ENCODE measurements at places on chromosomes 16 and 17.

- DNase-seq = no peak
Measured at GRCh38 chr17:31806921-31807320, 52.1 kb downstream of the COPRS start.

GRCh38 chr17:19833914-19834313, 33.8 kb downstream of the ULK2 start:
- DNase-seq = no peak

GRCh38 chr16:57981636-57982035, 10.7 kb upstream of the CNGB1 start:
- DNase-seq = no peak

- DNase-seq = peak; percentile 76
Measured at GRCh38 chr17:78358538-78359320, 1.1 kb downstream of the SOCS3 start.

GRCh38 chr16:57013902-57014301, 24.5 kb downstream of the NLRC5 start:
- DNase-seq = no peak

DNA sequence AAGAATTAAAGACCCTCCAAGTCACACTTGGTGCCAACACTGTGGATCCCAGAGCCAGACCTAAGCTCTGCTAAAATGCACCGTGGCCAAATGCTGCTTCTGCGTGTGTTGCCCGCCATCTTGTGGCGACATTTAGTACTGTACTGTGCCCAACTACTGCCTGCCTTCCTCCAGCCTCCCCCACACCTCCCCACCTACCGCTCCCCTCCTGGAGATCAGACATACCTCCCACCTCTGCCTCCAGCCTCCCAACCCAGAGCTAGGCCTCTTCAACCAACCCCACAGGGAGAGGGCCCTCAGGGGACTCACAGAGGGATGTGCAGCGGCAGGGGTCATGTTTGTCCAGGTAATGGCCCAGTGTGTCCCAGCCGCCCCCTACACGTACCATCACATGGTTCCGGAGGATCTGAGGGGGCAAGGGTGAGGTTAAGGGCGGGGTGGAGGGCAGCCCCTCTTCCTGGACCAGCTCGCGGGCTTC, 5.5 kb downstream of the GAS2L2 start:
- DNase-seq = peak; percentile 91

DNA sequence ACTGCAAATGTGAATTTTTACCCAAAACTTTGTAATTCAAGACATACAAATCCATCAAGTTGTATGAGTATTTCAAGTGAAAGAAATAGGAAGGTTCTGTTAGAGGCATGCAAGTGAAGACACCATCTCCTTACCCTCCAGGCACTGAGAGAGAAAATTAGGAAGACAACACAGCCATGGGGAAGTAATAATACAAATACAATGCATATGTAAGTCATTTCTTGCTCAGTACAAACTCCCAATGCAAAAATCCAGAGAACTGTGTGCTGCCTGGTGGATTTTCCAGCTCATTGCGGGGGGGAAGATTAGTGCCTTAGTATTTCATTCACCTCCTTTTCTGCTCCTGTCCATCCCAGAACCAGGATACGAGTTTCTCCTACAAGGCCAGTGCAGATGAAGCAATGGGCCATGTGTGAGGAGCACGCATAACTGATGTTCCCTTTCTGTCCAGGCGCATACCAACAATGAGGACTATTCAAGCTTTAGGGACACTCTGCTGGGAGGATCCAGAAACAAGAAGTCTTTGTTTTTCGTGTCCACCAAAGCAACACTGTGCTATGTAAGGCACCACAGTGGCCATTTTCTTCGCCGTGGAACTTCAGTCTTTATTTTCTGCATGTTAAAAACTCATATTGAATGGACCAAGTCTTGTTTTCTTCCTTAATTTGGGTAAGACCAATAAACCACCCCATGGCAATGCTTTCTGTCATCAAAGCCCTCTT, 143.7 kb upstream of the RCVRN start:
- DNase-seq = no peak

DNA sequence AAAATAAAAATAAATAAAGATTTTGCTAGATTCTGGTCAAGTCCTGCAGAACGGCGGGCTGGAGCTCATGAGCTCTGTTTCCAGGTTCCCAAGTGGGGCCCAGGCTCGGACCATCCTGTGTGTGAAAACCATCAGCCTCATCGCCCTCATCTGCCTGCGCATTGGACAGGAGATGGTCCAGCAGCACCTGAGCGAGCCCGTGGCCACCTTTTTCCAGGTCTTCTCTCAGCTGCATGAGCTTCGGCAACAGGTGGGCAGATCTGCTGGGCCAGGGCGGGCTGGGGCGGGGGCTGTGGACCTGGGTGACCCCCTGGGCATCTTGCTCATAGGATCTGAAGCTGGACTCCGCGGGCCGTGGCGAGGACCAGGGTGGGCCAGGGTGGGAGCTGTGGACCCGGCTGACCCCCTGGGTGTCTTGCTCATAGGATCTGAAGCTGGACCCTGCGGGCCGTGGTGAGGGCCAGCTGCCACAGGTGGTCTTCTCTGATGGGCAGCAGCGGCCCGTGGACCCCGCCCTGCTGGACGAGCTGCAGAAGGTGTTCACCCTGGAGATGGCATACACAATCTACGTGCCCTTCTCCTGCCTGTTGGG, 7.8 kb downstream of the WDR81 start:
- no peak for DNase-seq

DNA sequence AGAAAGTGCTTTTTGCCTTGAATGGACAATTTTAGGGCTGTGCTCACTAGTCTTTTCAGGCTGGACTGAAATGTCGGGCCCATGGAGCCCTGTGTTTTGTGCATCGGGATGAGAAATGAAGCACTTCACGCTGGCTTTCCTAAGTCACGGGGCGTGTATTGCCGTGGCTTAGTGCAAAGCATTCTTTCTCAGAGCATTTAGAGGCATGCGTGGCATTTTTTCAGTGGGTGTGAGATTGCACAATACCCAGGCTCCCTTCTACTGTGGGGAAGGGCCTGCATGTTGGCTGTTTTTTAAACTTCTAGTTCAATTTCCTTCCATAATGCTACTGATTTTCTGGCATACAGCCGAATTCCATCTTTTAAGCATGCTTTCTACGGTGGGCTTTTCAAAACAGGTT, 12.6 kb upstream of the POLR3E start:
- no peak for DNase-seq

GRCh38 chr16:13300066-13300840, 398.9 kb downstream of the SHISA9 start:
- no peak for DNase-seq

DNA sequence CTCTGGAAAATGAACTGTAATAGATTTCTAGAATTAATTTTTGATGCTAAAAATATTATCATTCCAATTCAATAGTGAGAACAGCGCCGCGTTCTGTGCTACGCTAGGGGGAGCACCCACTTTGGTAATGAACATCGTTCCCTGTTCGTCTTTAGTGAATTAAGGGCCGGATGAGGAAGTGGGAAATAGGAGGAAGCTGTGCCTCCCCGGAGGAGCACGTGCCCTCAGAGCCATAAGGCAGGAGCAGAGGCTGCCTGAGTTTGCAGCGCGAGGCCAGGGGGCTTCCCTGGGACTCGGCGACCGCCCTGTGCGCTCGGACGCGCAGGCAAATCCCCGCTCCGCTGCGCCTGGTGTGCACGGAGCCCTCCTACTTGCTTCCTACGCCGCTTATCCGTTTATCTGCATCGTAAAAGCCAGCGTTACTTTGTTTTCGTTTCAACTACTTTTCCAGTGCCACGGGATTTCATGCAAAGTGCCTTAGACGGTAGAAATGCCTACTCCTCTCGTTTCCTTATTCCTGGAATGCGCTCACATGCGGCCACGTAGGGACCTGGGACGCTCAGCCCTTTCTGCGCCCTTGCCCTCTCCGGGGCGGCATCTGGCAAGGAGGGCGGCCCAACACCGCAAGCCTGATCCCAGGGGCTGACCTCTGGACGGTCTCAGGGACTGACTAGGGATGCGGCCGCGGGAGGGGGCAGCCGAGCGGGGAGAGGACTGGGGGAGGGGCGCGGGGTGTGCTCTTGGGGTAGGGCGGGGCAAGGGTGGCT, 76.4 kb downstream of the KCNJ12 start:
- no peak for DNase-seq

DNA sequence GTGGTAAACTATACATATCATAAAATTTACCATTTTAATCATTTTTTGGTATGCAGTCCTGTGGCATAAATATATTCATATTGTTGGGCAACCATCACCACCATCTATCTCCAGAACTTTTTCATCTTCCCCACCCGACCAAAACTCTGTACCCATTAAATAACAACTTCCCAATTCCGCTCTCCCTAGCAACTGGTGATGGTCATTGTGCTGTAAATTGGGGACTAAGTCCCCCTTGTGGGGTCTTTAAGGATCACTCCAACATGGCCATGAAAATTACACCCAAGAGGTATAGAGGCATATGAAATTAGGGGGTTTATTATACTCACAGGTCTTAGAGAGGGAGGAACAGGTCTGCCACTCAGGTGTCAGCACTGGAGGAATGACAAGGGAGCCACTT, 57.4 kb upstream of the NKD1 start:
- DNase-seq = no peak

DNA sequence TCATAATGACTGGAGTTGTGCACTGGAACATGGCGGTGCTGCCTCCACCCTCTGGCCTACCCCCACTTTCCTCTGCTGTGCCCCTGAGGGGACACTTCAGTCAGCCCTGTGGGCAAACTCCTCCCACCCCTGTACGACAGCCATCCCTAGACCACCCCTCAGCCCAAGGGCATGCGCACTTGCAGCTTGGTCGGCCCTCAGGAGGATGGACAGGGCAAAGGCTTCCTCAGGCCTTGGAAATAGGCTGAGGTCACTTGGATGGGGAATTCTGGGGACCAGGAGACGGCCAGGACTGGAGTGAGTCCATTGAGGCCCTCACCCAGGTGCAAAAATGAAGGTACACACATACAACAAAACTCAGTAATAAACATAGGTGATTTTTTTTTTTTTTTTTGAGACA, 41.0 kb downstream of the FZD2 start:
- no peak for DNase-seq

- DNase-seq = no peak
Measured at GRCh38 chr16:81376880-81377279, 62.1 kb downstream of the GAN start.

- peak; percentile 59 for DNase-seq
Measured at GRCh38 chr17:78723001-78723796, 58.9 kb downstream of the CYTH1 start.

GRCh38 chr16:12804395-12804794, 708 bp upstream of the CPPED1 start:
- DNase-seq = no peak

DNA sequence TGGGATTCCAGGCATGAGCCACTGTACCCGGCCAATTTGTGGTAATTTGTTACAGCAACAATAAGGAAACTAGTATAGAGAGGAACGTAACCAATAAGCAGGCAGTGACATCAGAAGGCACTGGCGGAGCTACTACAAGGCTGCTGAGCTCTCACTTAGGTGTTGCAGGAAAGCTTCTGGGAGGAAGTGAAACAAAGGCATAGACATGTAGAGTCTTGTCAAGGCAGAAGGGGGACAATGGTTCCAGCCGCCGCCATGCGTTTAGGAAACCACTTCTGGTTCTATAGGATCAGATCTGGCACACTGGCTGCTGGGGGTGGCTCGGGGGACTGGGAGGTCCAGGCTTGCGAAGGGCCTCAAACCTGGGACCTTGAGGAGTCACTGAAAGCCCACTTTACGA, 9.4 kb upstream of the CPSF4L start:
- DNase-seq = no peak

- DNase-seq = no peak
Measured at GRCh38 chr16:69514356-69514755, 51.4 kb upstream of the NFAT5 start.

GRCh38 chr16:14007450-14007849, 63.7 kb upstream of the MRTFB start:
- no peak for DNase-seq

DNA sequence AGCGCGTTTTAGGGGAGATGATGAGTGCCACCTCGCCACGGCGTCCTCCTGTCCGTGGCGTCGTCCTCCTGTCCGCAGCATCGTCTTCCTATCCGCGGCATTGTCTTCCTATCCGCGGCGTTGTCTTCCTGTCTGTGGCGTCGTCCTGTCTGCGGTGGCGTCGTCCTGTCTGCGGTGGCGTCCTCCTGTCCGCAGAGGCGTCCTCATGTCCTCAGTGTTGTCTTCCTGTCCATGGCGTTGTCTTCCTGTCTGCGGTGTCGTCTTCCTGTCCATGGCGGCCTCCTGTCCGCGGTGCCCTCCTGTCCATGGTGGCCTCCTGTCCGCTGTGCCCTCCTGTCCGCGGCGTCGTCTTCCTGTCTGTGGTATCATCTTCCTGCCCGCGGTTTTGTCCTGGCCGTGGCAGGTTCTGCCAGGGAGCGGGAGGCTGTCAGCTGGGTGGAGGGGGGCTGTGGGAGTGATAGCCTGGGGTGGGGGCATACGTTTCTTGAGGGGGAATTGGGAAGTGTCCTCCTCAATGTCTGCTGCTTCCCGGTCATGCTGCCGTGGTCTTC, 30.9 kb downstream of the TBCD start:
- peak; percentile 35 for DNase-seq

DNA sequence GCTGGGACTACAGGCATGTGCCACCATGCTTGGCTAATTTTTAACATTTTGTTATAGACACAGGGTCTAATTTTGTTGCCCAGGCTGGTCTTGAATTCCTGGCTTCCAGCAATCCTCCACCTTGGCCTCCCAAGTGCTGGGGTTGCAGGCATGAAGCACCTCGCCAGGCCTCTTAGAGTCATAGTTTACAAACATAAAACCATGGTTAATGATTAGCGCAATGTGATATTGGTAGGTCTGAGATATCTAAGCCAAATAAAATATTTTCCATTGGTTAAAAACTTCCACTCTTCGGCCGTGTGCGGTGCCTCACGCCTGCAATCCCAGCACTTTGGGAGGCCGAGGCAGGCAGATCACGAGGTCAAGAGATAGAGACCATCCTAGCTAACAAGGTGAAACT, 16.6 kb downstream of the TXNDC11 start:
- no peak for DNase-seq

- DNase-seq = no peak
Measured at GRCh38 chr17:77478899-77479298, 338.1 kb downstream of the SEC14L1 start.

- DNase-seq = no peak
Measured at GRCh38 chr17:81163051-81163695, 2.1 kb upstream of the PVALEF start.

GRCh38 chr17:19762515-19762961, 14.4 kb upstream of the ALDH3A1 start:
- DNase-seq = peak; percentile 78

GRCh38 chr17:6780886-6781285, 4.9 kb downstream of the FBXO39 start:
- no peak for DNase-seq

- DNase-seq = no peak
Measured at GRCh38 chr17:72104164-72104862, 16.5 kb upstream of the SOX9 start.

- DNase-seq = no peak
Measured at GRCh38 chr17:71432378-71433315, 688.2 kb upstream of the SOX9 start.

All from D341Med (cell line).